GM19239 (cell line): ENCODE measurements at places on chromosomes 16 and 17.

DNA sequence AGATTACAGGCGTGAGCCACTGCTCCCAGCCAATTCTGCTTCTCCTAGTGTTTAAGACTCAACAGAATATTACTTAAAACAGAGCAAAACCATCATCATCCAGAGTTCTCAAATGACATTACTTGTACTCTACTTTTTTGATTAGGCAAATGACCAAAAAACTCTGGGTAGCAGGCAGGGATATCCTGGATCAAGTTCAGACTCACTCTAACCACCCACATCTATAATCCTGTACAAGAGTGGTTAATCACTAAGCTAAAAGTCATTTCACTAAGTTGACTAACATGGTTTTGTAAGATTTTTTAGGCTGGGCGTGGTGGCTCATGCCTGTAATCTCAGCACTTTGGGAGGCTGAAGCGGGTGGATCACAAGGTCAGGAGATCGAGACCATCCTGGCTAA is 6.8 kb downstream of the NAE1 start:
- no peak for DNase-seq

DNA sequence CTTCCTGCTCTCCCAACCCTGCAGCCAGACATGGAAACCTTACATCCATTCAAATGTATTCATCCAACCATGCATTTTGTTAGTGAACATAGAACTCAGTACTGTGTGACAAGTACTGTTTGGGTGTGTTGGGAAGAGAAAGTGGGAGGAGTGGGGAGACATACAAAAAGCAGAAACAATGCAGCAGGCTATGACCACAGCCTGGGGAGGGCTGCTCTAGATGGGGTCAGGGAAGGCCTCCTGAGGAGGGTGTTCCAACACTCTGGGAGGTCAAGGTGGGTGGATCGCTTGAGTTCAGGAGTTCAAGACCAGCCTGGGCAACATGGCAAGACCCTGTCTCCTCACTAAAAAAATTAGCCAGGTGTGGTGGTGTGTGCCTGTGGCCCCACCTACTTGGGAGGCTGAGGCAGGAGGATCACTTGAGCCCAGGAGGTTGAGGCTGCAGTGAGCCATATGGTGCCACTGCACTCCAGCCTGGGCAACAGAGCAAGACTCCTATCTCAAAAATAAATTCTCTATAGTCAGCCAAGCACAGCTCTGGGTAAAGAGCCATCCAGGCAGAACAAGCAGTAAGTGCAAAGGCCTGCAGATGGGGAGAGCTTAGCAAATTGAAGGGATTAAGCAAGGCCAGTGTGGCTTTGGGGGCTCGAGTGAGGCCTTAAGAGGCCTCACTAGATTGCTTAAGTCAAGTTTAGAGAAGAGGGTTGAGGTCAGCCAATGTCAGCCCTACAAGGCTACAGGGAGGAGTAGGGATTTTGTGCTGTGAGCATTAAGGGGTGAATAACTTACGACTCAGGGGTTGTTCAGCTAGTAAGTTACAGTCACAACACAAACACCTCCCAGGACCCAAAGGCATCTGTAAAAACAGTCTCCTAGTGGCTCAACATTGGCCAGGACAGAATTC is 5.5 kb downstream of the SLC13A2 start:
- DNase-seq: no peak

DNA sequence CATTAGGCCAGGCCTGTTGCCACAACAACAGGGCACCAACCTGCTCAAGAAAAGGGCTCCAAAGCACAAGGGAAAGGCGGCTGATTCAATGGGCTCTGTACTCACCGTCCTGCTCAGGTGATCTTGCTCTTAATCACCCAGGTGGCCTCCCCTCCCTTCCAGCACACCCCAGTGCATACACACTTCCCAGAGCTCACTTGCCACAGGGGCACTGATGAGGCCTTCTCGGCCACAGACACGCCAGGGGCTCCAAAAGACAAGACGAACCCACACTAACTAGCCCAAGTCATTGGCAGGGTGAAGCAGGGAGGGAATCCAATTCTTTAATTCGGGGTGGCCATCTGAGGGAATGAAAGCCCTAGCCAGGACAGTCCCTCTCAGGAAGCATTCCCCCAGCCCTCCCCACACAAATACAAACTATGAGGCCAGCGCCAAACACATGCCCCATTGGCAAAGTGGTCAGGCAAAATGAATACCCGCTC is 1.4 kb downstream of the MYO18A start:
- DNase-seq: no peak

DNA sequence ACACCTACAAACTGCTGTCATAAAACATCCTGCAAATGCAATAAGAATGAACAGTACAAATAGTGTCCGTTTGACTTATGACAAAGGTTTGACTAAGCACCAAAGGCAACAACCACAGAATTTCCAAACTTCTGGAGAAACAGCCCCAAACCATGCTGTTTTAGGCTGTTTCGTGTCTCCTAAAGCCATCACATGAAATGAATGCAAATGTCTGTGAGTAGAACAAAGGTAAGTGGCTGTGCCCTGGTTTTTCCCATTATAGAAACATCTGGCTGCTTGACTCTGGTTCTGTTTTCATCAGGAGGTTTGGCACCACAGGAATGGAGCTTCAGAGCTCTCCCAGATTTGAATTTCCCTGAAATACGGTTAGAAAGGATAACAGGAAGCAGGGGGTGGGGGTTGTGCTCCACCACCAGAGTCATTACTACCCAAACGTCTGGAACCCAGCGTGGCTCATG is 4.6 kb upstream of the EMP2 start:
- no peak for DNase-seq

DNA sequence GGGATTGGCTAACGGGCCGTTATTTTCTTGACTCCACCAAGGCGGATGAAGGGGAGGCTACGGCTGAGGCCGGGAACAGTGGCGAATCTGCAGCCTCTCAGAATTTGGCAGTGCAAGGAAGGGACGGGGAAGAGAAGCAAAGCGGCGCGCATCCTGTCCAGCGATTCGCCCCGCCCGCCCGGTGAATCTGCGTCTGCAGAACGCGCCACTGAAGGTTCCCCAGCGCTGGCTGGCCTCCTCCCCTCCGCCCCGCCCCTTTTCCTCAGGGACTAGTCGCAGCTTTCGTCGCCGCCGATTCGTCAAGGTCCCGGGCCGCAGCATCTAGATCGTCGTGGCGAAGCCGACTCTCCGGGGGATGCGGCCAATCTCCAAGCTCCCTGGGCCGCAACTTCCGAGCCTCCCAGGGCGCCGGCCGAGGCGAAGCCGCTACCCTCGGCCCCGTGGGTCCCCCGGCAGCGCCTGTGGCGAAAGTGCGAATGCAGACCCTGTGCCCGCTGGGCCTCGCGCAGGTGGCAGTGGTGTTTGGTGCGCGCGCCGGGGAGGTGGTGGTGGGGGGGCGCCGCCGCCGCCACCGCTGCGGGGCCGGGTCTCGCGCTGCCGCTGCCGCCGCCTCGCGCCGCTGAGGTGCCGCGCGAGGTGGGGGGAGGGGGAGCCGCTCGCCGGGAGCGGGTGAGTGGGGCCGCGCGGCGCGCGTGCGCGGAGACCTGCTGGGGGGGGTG is at the start of gene SETD1A:
TSS of gene SETD1A (plus strand) at position 299 of the 719 bp plus-strand sequence. CDS start 978 bp downstream, outside the sequence.
- peak; percentile 98 for DNase-seq
